Epithelial cell of umbilical artery (primary cell): ENCODE measurements at places on chromosomes 5 and 9. TPM values are rescaled to one million over a fixed set of nuclear protein-coding genes. Genes with fewer than 3 reads are reported as not detected.

SYK gene
- not detected in 2 replicates for total RNA-seq

LRRC19 gene
- total RNA-seq, result not detected in 2 replicates

F2R gene
- total RNA-seq, result 144 and 181 TPM in 2 replicates

ZBTB43 gene
- total RNA-seq, result 5.5 and 6.8 TPM in 2 replicates

FGD3 gene
- total RNA-seq, result not detected in 2 replicates

ANKRD33B gene
- 3.2 and 7.4 TPM in 2 replicates for total RNA-seq

NOL6 gene
- total RNA-seq, result 19.2 and 22.6 TPM in 2 replicates

FCN2 gene
- not detected in 2 replicates for total RNA-seq

GFPT2 gene
- 12.3 and 20.1 TPM in 2 replicates for total RNA-seq

PCDHA7 gene
- total RNA-seq, result 0.15 and 0.32 TPM in 2 replicates

TENT4A gene
- total RNA-seq, result 8.1 and 9.4 TPM in 2 replicates

DNAH5 gene
- 0.15 and 0.32 TPM in 2 replicates for total RNA-seq

FST gene
- 45.5 and 47.7 TPM in 2 replicates for total RNA-seq

CDKN2A gene
- total RNA-seq, result 2.1 and 4.9 TPM in 2 replicates

FOXD4 gene
- not detected in 2 replicates for total RNA-seq

KCTD16 gene
- total RNA-seq, result 0.61 and 0.65 TPM in 2 replicates

SH3RF2 gene
- total RNA-seq, result 2.6 and 3.6 TPM in 2 replicates

CCNO gene
- total RNA-seq, result 0.32 TPM in 1 of 2 replicates, not detected in the other

BTNL3 gene
- total RNA-seq, result not detected in 2 replicates

SPINK1 gene
- total RNA-seq, result not detected in 2 replicates

SLC6A3 gene
- total RNA-seq, result under 0.01 TPM in 1 of 2 replicates, not detected in the other

SHOC1 gene
- 0.15 TPM in 1 of 2 replicates, not detected in the other for total RNA-seq
